ENCODE measurements at places on chromosomes 7 and 10.

DNA sequence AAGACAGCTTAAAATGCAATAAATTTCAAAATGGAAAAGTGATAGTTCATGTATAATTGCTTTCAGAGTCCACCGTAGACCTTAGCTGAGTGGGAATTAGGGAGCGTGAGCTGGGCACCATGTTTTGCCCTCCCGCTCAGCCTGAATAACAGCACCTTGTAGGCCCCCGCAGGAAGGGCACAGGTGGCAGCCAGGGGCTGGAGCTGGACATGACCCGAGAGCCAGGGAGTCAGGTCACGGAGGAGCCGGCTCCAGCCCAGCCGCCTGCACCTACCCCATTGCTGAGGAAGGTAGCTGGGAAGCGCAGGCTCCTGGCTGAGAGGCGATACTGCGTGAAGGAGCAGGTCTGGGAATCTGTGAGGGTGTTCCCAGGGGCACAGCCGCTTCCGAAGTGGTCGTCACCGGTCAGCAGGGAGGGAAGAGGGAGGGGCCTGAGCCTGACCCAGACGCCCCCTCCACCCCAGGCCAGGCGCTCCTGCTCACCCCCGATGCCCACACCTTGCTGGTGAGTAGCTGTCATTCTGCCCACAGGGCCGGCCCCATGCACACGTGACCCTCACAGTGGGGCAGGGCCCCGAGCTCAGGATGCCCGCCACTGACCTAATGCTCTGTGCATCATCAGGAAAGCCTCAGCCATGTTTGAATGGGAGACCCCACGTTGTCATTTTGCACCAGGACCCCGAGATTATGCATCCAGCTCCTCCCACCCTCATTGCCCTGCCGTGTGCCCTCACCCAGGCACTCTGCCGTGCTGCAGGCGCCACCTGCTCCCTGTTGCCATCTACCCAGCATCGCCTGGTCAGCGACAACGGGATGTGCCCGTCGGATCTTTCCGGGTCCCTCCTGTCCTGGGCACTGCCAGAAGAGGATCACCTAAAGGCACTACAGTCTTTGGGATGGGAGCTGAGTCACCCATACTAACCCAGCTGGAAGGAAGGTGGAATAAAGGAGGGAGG lies 129.2 kb upstream of the TCERG1L start:
- no peak for DNase-seq

- DNase-seq = no peak
Observed at GRCh38 chr10:131573256-131573655, 261.7 kb upstream of the TCERG1L start.

- no peak for DNase-seq
Observed at GRCh38 chr10:86385806-86386205, 19.2 kb upstream of the GRID1 start.

GRCh38 chr10:99007457-99007856 lies 228.2 kb downstream of the HPSE2 start:
- no peak for DNase-seq

- DNase-seq = no peak
Observed at GRCh38 chr7:272631-273030, 17.3 kb upstream of the FOXL3 start.

GRCh38 chr10:124996127-124996853 lies 54.4 kb downstream of the ZRANB1 start:
- no peak for DNase-seq

GRCh38 chr10:12308736-12309375 lies 40.5 kb upstream of the CAMK1D start:
- no peak for DNase-seq

- DNase-seq = no peak
Observed at GRCh38 chr10:101807158-101807557, 11.1 kb downstream of the OGA start.

- no peak for DNase-seq
Observed at GRCh38 chr7:99398891-99399445, 9.4 kb downstream of the PDAP1 start.

DNA sequence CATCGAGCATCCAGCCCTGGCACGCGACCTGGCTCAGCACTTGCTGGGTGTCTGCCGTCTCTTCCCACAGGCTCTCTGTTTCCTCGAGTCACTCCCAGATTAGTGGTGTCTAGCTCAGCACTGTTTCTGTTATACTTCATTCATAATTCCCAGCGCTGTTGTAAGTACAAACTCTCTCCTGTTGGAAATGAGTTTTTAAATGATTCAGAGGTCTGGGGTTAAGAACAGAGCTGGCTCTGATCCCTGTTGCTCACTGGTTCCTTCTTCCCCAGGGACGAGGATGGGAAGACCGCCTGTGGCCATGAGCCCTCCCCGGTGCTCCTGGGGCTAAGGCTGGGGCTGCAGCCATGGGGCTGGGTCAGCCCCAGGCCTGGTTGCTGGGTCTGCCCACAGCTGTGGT lies 17.3 kb upstream of the C10orf95 start:
- DNase-seq = no peak

- DNase-seq = no peak
Observed at GRCh38 chr7:140033779-140034363, 28.9 kb downstream of the PARP12 start.

- DNase-seq = peak; percentile 97
Observed at GRCh38 chr10:70500812-70501301, 22.3 kb downstream of the PALD1 start.

GRCh38 chr7:130943336-130943901 lies 209.4 kb upstream of the KLF14 start:
- peak; percentile 82 for DNase-seq

GRCh38 chr10:14617852-14618251 lies 156.8 kb downstream of the FAM107B start:
- DNase-seq = no peak

GRCh38 chr10:92757066-92757710 lies 67.4 kb downstream of the HHEX start:
- DNase-seq = peak; percentile 92

- no peak for DNase-seq
Observed at GRCh38 chr7:70446448-70447143, 685.3 kb upstream of the GALNT17 start.

GRCh38 chr10:31867646-31868045 lies 61.0 kb downstream of the ARHGAP12 start:
- DNase-seq = no peak

GRCh38 chr10:62985807-62986600 lies 147.1 kb upstream of the NRBF2 start:
- no peak for DNase-seq

DNA sequence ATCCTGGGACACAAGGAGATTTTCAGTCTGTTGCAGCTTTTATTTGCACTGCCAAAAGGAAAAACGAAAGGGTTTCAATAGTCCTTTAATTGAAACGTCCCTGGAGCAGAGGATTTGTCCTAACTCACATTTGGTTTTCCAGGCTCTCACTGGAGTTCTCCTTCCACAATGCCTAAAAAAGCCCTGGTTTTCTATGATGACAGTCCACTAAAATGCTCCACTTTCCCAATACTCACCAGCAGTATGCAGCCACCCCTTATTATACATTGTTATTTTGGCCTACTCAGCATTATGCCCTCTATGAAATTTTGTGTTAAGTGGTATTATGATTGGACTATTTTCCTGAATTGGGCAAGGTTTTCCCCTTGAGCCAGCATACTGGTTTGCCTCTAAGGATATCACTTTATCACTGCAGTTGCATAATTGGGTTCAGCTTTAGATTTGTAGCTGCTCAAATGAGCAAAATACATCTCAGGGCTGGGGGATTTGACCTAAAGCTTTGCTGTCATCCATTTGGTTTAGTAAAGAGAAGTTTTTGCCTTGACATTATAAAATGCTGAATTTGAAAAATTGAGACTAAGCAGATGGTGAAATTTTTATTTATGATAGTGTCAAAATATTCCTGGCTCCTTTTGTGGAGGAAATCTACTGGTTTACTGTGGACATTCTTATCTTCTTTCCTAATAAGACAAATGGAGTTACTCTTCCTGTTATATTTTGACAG lies 239.2 kb downstream of the RNLS start:
- no peak for DNase-seq

GRCh38 chr7:31850066-31850465 lies 163.1 kb downstream of the PPP1R17 start:
- no peak for DNase-seq

DNA sequence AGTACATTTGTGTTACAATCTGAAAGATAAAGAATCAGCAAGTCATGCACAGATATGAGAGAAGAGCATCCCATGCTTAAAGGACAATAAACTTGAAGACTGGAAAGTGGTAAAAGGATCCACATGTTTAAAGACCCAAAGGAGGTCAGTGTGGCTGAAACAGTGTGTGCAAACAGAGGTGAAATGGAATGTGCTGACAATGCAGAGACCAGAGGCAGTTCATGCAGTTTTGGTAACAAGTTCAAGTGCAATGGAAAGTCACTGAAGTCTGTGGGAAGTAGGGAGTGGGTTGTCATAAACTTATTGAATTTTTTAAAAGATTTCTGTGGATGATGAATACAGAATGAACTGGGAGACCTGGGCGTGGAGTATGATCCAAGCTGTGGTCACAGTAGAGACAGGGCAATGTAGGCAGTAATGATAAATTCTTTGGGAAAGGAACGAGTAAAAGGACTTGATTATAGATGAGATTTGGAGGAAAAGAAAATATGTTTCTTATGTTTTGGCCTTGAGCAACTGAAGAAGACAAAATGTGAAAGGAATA lies 408.0 kb downstream of the HGF start:
- no peak for DNase-seq

- DNase-seq = peak; percentile 82
Observed at GRCh38 chr10:13839430-13839990, 252.7 kb downstream of the PRPF18 start.

- DNase-seq = peak; percentile 33
Observed at GRCh38 chr7:139095194-139095659, 14.3 kb downstream of the ZC3HAV1 start.

Data from dermis blood vessel endothelial cell (primary cell).